ENCODE measurements at places on chromosomes 2 and 18.

DNA sequence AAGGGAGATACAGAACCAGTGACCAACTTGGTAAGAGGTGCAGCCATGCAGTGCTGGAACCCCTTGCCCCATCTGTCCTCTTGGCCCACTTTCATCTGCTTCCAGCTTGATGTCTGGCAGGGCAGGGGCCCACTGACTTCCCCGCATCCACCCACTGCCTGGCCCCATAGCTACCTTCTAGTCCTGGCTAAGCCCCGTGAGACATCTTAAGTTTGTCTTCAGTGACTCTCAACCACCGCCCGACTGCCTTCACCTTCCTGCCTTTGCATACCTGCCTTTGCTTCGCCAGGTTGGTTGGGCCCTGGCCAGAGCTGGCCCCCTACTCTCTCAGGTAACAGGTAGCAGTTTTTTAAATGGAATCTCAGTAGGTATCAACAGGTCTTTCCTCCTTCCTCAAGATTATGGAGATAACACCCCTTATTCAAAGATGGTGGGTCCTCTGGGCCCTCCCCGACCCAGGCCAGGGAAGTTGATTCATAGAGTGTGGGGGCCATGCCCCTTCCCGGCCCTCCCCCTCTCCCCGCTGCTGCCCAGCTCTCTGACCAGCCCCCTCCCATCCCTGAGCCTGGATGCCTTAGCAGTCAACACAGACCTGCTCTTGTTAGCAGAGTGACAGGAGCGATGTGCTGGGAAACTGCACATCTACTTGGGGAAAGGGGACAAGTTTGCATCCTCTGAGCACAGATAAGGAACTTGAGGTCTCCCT lies 2.8 kb downstream of the ARID5A start:
- no peak for DNase-seq

DNA sequence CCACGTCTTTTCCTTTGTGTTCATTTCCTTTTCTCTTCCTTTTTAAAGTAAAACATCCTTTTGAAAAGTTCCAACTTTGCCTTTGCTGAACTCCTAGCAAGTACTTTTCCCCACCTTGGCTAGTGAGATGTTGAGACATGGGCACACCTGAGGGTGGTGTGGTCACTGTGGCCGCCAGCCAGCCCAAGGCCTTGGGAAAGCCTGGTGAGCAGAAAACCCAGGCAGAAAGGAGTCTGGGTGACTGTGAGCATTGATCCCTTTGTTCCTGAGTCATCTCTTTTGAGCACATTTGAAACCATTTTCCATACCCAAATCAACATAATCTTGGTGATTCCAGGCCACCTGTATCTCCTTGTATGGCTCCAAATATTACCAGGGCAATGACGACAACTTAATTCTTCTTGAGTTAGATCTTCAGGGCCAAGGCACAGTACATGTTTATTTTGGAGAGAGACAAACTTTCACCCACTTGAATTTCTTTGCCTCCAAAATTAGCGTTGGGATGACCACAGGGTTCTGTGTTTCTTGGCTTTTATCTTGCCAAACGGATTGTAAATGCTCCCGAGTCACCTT lies 14.5 kb downstream of the EPAS1 start:
- no peak for DNase-seq

DNA sequence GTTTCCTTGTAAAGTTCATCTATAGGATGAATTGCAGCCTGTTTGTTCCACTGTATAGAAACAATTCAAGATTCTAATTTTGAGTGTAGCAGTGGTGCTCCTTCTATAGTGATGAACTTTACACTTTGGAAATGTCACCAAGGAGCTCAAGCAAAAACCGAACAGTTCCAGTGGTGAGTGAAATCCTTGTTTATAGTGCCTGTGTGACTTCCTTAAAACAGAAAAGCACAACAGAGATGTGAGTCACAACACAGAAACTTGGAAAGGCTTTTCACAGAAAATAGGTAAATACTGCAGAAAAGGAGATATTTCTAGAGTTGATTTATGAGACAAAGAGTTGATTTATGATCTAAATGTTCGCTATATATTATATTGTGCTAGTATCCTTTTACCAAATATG lies 482.0 kb downstream of the PTPRM start:
- DNase-seq, result no peak

DNA sequence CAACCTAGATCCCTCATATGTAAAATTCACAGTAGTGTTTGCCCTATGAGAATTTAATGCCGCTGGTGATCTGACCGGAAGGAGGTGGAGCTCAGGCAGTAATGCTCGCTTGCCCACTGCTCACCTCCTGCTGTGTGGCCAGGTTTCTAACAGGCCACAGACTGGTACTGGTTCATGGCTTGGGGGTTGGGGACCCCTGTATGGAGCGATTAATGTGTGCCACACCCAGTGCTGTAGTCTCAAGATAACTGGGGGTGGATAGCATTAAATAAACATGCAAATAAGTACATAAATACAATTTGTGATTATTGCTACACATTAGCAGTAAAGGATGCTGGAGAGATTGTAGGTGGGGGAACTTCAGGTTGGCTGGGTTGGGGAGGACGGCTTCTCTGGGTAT lies 3.2 kb downstream of the GALNT1 start:
- DNase-seq, result no peak

- DNase-seq, result peak; percentile 9
Observed at GRCh38 chr2:198471291-198471690, 666.9 kb downstream of the PLCL1 start.

DNA sequence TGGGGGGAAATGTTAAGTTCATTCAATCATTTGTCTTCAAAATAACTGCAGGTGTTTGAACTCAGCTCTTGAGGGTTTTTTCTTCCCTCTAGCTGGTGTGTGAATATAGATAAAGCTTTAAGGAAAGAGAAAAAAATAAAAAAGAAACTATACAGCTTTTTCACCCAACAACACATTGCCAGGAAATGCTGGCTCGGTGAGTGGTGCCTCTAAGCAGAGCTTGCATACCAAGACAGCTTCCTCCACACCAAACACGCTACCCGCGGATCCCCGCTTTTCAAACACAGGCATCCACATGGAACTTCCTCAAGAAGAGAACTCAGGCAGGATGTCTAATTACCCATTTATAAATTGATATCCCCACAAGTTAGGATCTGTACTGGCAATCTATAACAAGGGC lies 69.8 kb upstream of the TANK start:
- DNase-seq, result no peak

DNA sequence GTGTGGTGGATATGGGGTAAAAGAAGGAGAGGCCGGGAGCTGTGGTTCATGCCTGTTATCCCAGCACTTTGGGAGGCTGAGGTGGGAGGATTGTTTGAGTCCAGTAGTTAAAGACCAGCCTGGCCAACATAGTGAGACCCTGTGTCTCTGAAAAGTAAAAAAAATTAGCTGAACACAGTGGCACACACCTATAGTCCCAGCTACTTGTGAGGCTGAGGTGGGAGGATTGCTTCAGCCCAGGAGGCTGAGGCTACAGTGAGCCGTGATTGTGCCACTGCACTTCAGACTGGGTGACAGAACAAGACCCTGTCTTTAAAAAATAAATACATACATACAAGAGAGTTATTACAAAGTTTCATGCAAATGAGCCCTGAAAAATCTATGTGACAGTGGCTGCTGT lies 80.6 kb downstream of the SPTBN1 start:
- DNase-seq, result no peak

DNA sequence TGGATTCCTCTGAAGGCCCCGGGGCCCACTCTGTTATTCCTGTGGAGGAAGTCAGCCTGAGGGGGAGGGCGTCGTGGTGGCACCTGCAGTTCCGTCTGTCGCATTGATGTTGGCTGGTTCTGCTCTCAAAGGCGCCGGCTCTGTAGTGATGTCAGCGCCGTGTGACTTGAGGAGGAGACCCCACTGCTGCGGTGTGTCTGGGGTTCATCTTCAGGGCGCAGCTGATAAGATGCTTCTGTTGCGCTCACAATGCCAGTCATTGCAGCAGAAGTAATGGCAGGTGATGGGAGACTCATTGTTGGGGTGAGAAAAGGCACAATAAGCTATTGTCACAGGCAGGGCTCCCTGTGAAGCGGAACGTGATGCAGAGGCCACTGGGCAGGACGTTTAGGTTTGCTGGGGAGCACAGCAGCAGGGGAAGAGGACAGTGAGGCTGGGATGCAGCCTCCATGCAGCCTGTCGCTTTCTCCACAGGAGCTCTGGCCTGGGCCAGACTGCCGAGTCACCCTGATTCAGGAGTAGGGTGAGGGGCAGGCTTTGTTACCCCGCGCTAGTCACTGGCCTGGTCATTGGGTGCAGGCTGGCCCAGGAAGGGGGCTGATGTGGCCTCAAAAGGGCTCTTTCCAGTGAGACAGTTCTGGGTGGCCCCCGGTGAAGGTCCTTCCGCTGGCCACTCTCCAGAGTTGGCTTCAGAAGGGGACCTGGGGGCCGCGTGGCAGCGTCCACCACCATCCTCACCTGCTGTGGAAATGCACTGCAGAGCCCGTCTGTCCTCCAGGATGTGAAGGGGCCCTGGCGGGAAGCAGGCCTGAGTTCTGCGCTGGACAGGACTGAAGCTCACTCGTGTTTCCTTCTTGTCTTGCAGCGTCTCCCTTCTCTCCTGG lies 42.9 kb downstream of the SH3BP4 start:
- peak; percentile 70 for DNase-seq

- DNase-seq, result no peak
Observed at GRCh38 chr2:200226451-200227426, 79.8 kb upstream of the SPATS2L start.

- DNase-seq, result no peak
Observed at GRCh38 chr2:40690525-40690924, 238.6 kb upstream of the SLC8A1 start.

- DNase-seq, result no peak
Observed at GRCh38 chr2:3009005-3009404, 368.6 kb downstream of the EIPR1 start.

GRCh38 chr2:220767591-220768255 lies 804.4 kb downstream of the EPHA4 start:
- no peak for DNase-seq

DNA sequence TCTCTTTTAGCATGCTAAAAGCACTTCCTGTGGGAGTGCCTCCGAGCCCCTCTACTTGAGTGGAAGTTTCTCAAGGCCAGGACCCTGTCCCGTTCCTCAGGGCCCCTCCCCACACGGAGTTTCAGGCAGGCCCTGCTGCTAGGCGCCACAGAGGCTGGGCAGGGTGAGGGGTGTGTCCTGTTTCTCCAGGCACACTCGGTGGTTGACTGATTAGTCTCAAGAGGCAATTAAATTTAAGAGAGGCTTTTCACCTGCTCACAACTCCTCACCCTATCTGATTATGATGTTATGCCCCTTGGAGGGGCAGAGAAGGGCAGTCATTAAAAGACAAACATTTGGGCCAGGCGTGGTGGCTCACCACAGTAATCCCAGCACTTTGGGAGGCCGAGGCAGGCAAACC lies 160.8 kb upstream of the HAAO start:
- DNase-seq, result no peak

DNA sequence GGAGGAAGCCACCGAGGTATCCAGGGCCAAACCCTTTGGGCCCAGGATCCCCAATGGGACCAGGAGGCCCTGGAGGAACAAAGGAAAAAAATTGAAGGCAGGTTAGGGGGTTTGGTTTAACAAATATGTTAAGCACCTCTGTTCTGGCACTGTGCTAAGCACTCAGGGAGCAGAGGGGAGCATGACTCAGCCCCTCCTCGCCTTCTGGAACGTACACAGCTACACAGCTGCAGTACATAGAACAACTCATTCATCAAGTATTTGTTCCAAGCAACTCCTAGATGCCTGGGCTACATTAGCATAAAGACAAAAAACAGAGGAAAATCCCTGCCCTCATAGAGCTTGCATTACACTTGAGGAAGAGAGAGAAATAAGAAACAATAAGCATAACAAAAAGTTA lies 153.6 kb downstream of the COL4A4 start:
- DNase-seq, result no peak

DNA sequence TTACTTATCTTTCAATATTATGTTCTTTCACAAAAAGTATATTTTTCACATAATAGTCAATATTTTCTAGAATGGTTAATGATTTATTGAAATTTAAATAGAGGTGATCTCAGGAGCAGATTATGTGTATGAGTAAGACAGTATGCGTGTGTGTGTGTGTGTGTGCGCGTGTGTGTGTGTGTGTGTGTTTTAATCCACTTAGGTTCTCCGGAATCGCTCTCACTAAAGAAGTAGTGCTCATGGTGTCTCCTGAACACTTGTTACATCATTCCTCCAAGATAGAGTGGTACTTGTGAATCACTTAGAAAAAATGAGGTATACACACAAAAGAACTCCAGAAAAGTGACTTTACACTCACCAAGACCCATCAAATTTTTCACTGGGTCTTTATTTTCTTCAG lies 91.0 kb upstream of the KCNH7 start:
- no peak for DNase-seq
